ENCODE measurements at places on chromosomes 5 and 9.

DNA sequence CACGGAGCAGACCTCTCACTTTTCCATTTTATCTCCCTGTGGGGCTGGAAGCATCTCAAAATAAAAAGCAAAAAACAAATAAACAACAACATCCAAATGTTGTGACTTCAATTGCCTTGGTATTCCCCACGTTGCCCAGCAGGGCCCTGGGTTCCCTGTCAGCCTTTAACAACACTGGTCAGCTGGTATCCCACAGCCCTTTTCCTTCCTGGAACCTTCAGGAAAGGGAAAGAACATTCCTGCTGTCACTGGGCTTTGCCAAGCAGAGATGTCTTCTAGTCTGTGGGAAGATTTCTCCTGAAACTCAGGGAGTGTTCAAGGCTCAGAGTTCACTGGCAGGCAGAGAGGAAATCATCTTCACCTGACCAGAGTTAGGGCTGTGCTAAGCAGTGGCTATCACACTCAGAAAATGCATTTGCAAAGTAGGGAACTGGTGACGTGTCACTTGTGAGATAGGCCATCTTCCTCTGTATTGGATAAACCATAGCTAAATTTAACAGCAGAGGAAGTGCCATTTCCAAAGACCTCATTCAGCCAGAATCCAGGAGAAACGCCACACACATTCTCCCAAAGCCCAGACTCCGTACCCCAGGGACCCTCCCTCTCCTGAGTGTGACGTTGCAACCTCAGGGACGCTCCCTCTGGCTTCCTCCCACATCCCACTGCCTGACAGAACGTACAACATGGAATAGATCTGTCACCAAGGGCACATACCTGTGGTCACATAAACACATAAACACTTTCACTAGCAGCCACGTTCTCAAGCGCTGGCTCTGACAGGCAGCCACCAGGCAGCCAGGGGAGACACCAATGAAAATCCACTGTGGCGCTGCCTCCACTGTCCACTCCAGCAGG lies 274.0 kb upstream of the DAPK1 start:
- no peak for DNase-seq

DNA sequence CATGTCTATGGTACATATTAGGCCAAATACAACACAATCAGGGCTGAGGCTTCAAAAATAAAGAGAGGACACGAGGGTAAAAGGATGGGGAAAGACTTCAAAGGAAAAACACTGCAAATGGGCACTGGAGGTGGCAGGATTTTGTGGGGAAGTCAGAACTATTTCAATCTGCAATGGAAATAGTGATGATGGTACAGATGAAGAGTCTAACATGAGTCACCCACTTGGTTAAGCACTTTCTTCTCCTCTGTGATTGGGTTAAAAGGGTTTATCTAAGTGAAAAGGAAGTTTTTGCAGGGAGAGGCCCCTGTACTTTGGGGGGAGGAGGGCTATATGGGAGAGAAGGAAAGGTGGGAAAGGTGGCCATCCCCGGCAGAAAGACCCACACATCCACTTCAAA lies 4.5 kb upstream of the SH3GL2 start:
- no peak for DNase-seq

- DNase-seq = no peak
Measured at GRCh38 chr9:124022201-124023121, 10.9 kb downstream of the LHX2 start.

DNA sequence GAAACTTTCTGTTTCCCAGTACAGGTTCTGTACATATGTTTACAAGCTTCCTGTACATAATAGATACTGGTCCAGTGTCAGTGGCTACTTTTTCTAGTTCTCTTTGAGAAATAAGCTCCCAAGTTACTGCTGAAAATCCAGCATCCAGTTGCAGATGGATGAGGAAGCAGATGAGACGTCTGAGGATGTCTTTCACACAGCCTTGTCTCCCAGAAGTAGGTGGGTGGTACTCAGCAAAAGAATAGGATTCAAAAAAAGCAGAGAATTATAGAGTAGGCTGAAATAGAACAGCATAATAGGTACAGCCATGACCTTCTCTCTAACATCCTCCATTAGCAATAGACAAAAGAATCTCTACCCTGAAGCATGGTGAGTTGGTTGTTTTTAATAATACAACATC lies 77.7 kb downstream of the BRINP1 start:
- no peak for DNase-seq

DNA sequence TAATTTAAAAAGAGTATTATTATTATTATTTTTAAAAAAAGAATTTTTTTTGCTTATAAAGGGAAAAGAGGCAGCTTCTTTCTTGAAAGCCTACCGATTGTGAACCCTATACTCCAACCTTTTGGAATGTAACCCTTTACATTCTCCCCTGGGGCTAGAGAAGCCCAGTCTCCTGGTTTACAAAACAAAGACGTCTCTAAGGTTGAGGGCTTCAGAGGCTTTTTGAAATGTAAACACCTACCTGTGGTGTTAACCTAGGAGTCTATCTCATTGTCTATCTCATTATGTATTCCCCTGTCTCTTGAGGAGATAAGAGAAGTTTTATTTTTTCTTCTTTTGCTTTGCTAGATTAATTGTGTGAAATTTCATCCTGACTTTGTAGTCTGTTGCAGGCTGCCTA lies 4.7 kb downstream of the TNFSF8 start:
- DNase-seq = no peak

- no peak for DNase-seq
Measured at GRCh38 chr5:1698589-1699316, 100.9 kb downstream of the MRPL36 start.

DNA sequence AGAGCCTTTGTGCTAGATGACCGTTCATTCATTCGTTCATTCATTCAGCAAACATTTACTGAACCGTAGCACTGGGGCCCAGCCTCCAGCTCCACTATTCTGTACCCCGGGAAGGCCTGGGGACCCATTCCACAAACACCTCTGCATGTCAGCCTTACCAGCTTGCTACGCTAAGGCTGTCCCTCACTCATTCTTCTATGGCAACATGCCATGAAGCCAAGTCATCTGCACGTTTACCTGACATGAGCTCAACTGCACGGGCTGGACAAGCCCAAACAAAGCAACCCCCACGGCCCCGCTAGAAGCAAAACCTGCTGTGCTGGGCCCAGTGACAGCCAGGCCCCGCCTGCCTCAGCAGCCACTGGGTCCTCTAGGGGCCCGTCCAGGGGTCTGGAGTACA lies 6.0 kb downstream of the CEL start:
- DNase-seq = no peak

DNA sequence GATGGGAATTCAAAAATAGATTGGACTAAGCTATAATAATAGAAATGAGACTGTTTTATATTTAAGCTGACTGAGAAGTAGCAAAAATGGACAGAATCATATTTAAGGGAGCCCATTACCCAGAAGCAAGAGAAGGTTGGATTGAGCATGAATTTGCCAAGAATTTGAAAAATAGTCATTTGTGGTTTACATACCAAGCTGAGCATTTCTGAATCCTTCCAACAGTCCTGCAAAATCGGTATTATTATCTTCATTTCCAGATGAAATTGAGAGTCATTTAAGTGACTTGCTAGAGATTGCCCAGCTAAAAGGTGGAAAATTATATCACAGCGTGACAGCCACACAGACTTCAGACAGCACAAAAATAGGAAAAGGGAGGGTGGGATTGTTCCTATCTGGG lies 48.4 kb downstream of the TNFSF15 start:
- no peak for DNase-seq

- DNase-seq = no peak
Measured at GRCh38 chr5:16619136-16619535, 2.3 kb upstream of the RETREG1 start.

GRCh38 chr9:119418721-119419120 lies 49.5 kb upstream of the BRINP1 start:
- DNase-seq = no peak

DNA sequence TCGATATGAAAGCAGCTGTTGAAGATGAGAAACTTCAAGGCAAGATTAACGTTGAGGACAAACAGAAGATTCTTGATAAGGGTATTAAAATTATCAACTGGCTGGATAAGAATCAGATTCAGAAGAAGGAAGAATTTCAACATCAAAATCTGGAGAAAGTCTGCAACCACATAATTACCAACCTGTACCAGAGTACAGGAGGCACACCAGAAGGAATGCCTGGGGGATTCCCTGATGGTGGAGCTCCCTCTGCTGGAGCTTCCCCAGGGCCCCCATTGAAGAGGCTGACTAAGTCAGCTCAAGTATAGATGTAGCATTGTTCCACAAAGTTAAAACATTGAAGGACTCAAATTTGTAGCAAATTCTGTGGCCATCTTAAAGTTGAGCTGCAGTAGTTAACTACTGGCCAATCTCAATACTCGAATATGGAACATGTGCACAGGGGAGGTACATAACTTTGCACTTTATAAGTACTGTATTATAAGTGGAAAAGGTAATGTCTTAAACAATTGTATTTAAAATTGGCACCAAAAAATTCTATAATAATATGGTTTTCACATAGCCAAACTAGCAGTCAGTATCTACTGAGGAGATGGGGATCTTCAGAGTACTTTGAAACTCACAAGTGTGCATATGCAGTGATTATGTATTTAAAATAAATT lies 237.5 kb downstream of the CHSY3 start:
- no peak for DNase-seq

DNA sequence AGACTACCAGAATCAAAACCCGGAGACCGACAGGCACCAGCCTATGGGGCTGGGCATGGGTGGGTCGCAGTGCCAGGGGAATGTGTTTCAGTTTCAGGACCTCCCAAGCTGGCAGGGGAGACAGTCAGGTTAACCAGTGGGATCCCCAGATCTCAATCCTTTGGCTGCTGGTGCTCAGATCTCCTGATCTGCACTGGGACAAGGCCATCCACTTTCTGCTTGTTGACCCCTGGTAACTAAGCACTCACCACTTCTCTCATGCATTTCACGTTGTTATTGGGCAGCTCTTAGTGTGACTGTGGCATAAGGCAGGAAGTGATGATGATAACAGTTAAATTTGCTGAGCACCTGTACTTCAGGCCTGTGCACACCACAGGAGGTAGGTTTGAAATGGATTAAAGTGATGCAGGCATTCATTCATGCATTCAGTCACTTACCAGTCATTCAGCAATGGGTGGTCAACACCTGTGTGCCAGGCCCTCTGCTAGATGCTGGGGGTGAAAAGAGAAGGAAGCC lies 42.1 kb upstream of the STXBP1 start:
- no peak for DNase-seq

DNA sequence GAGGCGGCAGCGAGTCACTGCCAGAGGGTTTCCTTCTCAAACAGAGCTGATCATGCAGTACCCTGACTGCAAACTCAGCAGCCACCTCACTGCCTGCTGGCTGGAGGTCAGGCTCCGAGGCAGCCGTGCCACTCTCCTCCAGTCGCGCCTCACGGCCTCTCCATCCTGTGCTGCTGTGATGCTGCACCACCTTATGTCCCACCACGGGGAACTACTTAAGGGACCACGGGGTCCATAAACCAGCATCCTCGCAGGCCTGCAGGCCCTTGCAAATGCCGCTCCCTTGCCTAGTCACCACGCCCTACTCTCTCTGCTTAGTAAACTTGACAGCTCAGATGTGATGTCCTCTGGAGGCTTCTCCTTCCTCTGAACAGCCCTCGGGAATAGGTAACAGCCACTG lies 99.2 kb downstream of the CRB2 start:
- DNase-seq = no peak

DNA sequence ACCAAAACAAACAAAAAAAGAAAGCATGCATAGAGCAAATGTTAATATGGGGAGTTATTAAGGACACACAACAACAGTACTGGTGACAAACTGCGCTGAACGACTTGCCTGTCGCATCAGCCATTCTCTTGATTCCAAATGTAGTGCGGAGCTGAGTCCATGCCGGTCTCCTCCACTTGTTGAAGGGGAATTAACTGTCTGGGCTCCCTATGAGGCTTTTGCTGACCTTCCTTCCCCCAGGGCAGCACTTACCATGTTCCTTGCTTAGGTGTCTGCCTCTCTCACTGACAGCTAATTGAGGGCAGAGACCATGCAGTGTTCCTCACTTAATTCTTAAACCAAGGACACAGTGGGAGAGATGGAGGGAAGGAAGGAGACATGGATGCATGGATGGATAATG lies 40.8 kb upstream of the FAT2 start:
- no peak for DNase-seq

GRCh38 chr9:4713849-4714248 lies 27.2 kb downstream of the AK3 start:
- DNase-seq = no peak

GRCh38 chr5:102893942-102894341 lies 138.8 kb downstream of the PAM start:
- DNase-seq = no peak

- DNase-seq = no peak
Measured at GRCh38 chr5:541539-542318, 17.5 kb upstream of the SLC9A3 start.

GRCh38 chr5:124744170-124744971 lies 2.1 kb downstream of the ZNF608 start:
- no peak for DNase-seq

DNA sequence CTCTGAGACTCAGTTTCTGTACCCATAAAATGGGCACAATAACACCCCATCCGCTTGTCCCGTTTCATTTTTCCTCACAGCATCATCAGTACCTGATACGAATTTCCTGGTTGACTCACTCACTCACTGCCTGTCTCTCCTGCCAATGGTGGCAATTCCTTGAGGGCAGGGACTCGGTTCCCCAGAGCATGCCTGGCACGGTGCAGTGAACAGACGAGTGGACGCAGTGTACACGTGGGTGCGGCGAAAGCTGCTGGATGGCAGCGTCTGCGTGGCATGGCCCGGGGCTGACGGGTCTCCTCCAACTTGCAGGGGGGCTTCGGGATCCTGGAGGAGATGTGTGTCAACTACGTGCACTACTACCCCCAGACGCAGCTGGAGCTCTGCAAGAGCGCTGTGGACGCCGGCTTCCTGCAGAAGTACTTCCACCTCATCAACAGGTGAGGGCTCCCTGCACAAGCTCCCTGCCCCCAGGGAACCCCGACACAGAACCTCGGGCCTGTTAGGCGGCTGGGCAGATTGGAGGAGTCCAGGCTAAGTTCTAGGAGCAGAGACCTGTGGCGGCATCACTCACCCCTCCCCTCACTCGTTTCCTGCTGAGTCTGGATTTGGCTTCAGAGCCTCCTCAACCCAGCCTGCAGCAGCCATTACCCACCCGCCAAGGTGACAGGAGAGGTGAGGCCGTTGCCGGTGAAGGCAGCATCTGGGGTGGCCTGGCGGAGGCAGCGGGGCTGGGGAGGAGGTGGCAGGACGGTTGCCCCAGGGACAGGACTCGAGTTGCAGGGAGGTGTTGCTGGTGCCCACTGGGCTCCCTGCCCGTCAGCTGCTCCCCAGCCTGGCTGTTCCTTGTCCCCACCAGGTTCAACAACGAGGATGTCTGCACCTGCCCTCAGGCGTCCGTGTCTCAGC lies 20.3 kb downstream of the DBH start:
- no peak for DNase-seq

- DNase-seq = no peak
Measured at GRCh38 chr9:4725706-4726442, 15.1 kb downstream of the AK3 start.

DNA sequence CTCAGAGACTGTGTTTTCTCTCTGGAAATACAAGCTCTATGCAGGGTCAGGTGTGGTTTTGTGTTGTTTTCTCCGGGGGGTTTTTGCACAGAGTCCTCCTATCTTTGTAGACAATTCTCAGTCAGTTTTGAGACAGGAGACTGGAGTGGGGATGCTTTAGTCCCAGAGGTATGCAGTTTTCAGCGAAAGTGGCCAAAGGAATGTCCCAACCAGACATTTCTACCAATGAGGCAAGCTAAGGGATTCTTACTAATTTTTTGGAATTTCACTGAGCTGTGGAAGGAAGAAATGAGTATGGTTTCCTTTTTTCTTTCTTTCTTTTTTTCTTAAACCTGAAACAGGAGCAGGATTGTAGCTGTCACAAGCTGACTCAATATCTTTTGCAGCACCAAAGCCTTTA lies 35.3 kb upstream of the PLPP1 start:
- peak; percentile 8 for DNase-seq

- no peak for DNase-seq
Measured at GRCh38 chr9:93054758-93055704, 3.5 kb upstream of the SUSD3 start.
